Activated CD4-positive, alpha-beta T cell treated with anti-CD3 and anti-CD28 coated beads for 36 hours (primary cell): ENCODE measurements at places on chromosomes 6 and 20. TPM values are rescaled to one million over a fixed set of nuclear protein-coding genes. Genes with fewer than 3 reads are reported as not detected.

DNA sequence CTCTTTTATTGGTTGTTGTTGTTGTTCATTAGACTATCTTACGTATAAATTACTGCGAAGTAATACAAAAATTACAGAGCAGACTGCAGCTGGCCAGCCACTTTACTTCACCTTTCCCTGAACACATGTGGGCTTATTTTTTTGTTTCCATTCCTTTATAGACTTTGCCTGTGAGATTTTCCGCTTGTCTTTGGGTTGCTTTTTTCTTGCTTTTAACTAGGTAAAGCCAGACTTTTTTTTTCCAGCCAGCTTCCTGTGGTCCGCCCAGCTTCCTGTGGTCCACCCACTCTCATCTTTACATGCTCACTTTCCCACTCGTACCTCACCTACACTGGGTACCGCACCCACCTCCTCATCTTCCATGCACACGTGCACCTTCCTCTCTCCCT, 79.0 kb downstream of the IPCEF1 start:
- H3K27me3 ChIP-seq, result no peaks in the 10 kb centered on the region
- peaks cover under 1% of the 10 kb centered on the region for H3K36me3 ChIP-seq
- peak; percentile 33 for DNase-seq

- no peaks in the 10 kb centered on the region for H3K36me3 ChIP-seq
- no peak overlapping the region for H3K27ac ChIP-seq
- no peak overlapping the region for H3K4me3 ChIP-seq
- H3K27me3 ChIP-seq, result peaks cover 12% of the 10 kb centered on the region
- H3K4me1 ChIP-seq, result no peaks in the 10 kb centered on the region
- DNase-seq, result no peak
These were observed 24.3 kb downstream of the HTR1E start for GRCh38 chr6:86961455-86962200.

DNA sequence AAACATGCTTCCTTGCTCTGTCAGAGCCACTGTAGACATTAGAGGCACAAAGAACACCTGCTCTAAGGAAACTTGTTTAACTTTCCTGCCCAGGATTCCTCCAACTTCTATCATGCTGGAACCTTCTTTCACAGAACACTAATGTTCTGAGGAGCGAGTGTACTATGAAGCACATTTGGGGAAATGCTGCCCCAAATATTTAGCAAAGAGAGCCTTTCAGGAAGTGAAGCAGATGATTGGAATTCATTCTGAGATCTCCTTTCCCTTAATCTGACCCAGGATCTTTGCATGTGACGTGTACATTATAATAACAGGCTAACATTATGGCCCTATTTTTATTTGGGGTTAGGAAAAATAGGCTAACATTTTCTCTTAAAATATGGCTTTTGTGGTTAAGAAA, 21.0 kb upstream of the FYN start:
- no peaks in the 10 kb centered on the region for H3K36me3 ChIP-seq
- peaks cover 2% of the 10 kb centered on the region for H3K27me3 ChIP-seq
- no peaks in the 10 kb centered on the region for H3K4me1 ChIP-seq
- no peak for DNase-seq

DNA sequence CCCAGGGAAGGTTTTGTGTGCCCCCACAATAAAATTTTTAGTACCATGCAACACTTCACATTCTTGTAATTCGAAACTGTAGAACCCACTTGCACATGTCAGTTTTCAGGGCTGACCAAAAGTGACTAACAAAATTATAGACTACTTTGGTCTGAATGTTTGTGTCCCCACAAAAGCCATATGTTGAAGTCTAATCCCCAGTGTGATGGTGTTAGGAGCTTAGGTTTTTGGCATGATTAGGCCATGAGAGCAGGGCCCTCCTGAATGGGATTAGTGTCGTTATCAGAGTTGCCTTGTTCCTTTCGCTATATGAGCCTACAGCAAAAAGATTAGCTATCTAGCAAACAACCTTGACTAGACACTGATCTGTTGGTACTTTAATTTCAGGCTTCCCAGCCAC, 49.0 kb upstream of the TENT5A start:
- H3K27me3 ChIP-seq, result peaks cover 5% of the 10 kb centered on the region
- no peaks in the 10 kb centered on the region for H3K4me1 ChIP-seq
- no peak overlapping the region for H3K4me3 ChIP-seq

DNA sequence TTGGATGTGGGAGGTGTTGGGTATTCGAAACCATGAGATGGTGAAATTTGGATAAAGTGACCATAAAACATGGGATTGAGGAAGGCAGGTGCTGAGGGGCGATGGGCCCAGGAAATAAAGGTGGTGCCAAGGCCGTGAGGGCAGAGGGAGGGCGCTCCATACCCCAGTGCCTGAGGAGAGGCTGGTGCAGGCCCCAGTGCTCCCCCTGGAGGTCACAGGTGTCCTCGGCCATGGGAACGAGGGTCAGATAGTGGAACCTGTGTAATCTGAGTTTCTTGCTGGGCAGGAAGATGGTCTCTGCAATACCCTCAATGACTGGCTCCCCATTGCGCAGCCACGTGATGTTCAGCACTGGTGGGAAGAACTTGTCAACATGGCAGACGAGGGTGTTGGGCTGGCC, 16.2 kb downstream of the HLA-DPB1 start:
- H3K4me1 ChIP-seq, result no peaks in the 10 kb centered on the region
- no peak overlapping the region for H3K4me3 ChIP-seq
- DNase-seq, result peak; percentile 80
- H3K36me3 ChIP-seq, result no peaks in the 10 kb centered on the region
- no peak overlapping the region for H3K27ac ChIP-seq

GRCh38 chr6:166825553-166826145, 130.7 kb downstream of the RNASET2 start:
- H3K4me3 ChIP-seq, result no peak overlapping the region
- no peaks in the 10 kb centered on the region for H3K36me3 ChIP-seq
- no peak for DNase-seq
- no peak overlapping the region for H3K27ac ChIP-seq
- peaks cover 6% of the 10 kb centered on the region for H3K4me1 ChIP-seq
- H3K27me3 ChIP-seq, result peaks cover 2% of the 10 kb centered on the region

DNA sequence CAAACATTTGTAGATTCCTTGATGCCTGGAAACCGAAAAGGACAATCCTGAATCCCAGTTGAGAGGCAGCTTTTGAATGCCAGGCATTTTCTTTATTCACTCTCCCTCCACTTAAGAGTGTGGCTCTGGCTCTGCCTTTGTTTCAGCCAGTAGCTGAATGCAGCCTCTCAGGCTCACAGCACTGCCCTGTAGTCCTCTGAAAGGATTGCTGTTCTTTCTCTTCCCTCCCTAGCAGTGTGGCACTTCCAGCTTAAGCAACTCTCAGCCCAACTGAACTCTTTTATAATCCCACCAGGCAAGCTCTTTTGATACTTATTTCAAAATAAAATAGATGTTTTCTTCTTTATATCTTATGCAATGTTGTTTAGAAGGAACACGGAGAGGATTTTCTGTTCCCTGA, 415.6 kb downstream of the GJA1 start:
- no peak overlapping the region for H3K27ac ChIP-seq
- peaks cover 14% of the 10 kb centered on the region for H3K4me1 ChIP-seq
- H3K36me3 ChIP-seq, result no peaks in the 10 kb centered on the region
- no peak overlapping the region for H3K4me3 ChIP-seq
- H3K27me3 ChIP-seq, result no peaks in the 10 kb centered on the region

- H3K36me3 ChIP-seq, result peaks cover 15% of the 10 kb centered on the region
- no peak overlapping the region for H3K27ac ChIP-seq
- H3K27me3 ChIP-seq, result no peaks in the 10 kb centered on the region
- no peak for DNase-seq
- peaks cover 24% of the 10 kb centered on the region for H3K4me1 ChIP-seq
These were observed 38.2 kb downstream of the REV3L start for GRCh38 chr6:111444794-111445193.

- H3K36me3 ChIP-seq, result peaks cover 3% of the 10 kb centered on the region
- no peak overlapping the region for H3K27ac ChIP-seq
- no peak for DNase-seq
- no peak overlapping the region for H3K4me3 ChIP-seq
- no peaks in the 10 kb centered on the region for H3K4me1 ChIP-seq
These were observed 35.8 kb downstream of the BTBD9 start for GRCh38 chr6:38603966-38604365.

- H3K27ac ChIP-seq, result no peak overlapping the region
- no peaks in the 10 kb centered on the region for H3K27me3 ChIP-seq
These were observed 140.9 kb downstream of the THBS2 start for GRCh38 chr6:169112483-169113320.

ANGPT4 gene
- not detected for total RNA-seq

DNA sequence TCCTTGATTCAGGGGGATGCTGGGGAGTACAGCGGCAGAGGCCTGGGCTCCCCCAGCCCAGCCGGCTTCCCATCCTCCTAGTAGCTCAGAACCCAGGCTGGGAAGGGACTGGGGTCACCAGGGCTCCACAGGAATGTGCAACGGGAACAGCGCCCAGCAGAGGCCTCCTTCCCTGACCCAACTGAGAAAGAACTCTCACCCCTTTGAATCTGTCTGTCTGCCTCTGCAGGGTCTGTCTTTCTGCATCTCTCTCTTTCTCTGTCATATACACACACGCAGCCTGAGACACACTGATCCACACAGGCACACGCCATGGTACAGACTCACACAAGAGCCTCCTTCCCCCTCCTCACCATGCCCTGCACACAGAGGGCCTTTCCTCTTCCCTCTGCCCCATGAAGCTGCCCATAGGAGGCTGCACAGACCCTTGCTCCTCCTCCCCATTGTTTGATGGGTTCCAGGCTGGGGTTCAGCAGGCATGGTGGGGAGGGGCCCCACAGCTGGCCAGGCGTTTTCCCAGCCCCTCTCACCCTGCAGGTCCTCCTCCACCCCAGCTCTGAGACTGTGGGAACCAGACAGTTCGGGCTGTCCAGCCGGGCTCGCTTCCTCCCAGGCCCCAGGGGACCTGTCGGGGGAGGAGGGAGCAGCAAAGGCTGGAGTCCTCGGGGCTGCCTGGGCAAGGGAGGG, 2.8 kb downstream of the FOXS1 start:
- no peak overlapping the region for H3K27ac ChIP-seq
- no peak overlapping the region for H3K4me3 ChIP-seq
- no peaks in the 10 kb centered on the region for H3K4me1 ChIP-seq
- no peak for DNase-seq

DNA sequence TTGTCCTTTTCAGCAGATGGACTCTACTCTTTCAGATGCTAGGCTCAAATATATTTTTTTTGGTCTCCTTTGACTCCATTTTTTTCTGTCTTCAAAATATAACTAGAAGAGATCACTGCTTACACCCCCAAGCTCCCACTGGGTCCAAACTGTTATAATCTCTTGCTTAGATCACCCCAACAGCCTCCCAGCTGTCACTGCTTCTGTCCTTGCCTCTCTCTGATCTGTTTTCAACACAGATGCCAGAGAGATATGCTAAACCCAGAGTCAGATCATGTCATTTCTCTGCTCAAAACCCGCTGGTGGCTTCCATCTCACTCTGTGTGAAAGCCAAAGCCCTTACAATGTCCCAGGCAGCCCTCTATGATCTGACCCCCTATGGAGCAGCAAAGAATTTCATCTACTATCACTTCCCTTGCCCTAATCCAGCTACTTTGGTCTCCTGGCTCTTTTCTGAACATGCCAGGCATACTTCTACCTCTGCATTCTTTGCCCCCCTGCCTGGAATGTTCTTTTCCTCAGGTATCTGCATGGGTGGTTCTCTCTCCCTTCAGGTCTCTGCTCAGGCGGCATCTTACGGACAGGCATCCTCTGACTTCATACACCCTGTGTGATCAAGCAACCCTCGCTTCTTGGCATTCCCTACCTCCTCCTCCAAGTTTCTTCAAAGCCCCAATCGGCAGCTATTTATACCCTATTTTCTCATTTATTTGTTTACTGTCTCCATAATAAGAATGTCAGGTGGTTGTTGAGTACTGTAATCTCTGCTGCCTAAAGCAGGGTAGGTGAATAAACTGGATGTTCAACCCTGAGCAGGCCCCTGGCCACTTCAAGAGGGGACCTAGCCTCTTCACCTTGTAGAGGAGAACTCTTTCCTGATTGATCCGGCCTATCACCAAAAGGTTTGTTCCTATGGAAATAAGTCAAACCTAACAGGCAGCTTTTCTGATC, 43.6 kb upstream of the SLC4A11 start:
- no peak overlapping the region for H3K4me3 ChIP-seq
- no peaks in the 10 kb centered on the region for H3K27me3 ChIP-seq
- DNase-seq, result no peak
- H3K27ac ChIP-seq, result no peak overlapping the region
- no peaks in the 10 kb centered on the region for H3K4me1 ChIP-seq

AK9 gene
- 5.2 TPM for total RNA-seq

LTB gene
- 73.3 TPM for total RNA-seq

RSPO3 gene
- total RNA-seq, result not detected

- no peaks in the 10 kb centered on the region for H3K27me3 ChIP-seq
- H3K27ac ChIP-seq, result no peak overlapping the region
- H3K36me3 ChIP-seq, result no peaks in the 10 kb centered on the region
These were observed 348.3 kb downstream of the BCKDHB start for GRCh38 chr6:80454661-80455365.

KHDC1 gene
- total RNA-seq, result 2.8 TPM

- H3K27me3 ChIP-seq, result no peaks in the 10 kb centered on the region
- no peak overlapping the region for H3K27ac ChIP-seq
- no peak overlapping the region for H3K4me3 ChIP-seq
- no peak for DNase-seq
These were observed 889.1 kb upstream of the MAP3K7 start for GRCh38 chr6:91476000-91476399.

OTOR gene
- total RNA-seq, result not detected
